ENCODE measurements at places on chromosomes 3 and 15.
A peak's percentile ranks its signal among the peaks of the same experiment; 100 is the strongest.

DNA sequence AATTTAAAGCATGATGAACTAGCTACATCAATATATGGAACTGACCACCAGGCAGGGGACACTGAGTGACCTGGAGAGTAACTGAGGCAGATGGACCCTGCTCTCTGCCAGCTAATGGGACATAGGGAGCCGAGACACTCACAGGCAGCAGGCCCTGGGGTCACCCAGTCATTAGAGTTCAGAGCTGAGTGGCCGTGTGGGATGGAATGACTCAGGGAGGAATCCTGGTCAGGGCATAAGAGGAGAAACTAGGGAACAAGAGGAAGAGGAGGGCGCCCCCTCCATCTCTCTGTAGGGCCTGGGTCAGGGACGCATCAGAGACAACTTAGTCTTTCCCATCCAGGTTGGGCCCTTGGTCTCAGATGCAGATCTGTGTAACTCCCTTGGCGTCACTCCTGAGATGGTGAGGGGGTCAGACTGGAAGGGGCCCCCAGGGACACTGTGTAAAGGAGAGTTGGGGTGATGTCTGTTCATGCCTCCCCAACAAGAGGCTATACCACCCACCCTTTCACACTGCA is 39.8 kb downstream of the CCDC12 start:
- no peak for DNase-seq

- no peak for DNase-seq
Measured at GRCh38 chr3:64905906-64906410, 218.2 kb upstream of the ADAMTS9 start.

DNA sequence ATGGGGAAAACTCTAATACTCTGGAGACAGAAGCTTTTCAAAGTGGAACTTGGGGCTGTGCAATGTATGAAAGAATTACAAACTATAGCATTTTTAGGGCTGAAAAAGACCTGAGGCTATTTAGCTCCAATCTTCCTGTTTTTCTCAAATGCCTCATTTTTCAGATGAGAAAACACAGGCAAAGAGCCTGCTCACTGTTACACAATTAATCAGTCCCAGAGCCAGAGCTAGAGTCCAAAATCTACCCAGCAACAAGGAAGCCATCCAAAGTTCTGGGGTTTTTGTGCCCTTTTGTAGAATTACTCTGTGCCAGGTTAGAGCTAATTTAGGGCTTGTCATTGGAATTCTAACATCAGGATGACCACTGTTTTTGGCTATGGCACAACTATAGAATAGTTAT is 45.5 kb downstream of the GPR149 start:
- DNase-seq = no peak

DNA sequence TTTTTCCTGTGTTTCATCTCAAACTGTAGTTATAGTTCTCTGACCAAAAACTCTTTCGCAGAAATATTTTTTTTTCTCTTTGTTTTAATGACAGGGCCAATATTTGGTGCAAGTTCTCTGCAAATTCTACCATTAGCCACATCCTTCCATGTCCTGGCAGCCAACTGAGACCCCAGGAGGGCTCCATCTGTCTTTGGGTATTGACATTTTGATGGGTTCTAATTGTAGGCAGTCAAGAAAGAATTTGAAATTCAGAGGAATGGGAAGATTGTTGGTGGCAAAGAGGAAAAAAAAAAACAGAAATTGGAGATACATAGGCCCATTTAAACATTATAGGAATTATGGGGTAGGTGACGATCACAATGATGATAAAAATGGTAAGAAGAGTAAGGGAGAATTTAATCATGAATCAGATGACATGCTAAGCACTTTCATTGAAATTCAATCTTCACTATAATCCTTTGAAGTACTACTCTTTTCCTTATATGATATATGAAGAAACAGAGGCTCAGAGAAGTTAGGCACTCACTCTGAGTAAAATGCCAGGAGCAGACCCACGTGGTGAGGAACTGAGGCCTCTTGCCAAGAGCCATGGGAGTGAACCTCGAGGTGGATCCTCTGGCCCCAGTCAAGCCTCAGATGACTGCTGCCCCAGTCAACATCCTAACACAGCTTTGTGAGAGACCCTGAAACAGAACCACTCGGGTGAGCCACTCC is 151.4 kb downstream of the PDZRN3 start:
- no peak for DNase-seq

DNA sequence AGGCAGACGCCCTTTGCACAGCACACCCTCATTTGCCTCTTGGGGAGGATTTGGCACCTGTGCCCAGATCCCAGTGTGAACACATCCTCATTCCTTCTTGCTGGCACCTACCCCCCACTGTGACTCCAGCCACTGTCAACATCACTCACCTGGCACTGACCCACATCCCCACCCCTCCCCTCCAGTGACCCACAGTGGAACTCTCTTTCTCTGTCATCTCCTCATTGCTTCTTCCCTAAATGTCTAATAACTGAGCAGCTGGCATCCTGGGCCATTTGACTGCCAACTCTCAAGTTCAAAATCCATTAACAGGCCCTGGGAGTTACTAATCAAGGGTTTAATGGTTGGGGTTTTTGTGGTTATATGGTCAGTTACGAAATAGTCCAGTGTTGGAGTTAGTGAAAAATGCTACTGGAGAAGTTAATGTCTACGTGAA is 14.4 kb downstream of the SNAPC5 start:
- DNase-seq = peak; percentile 48

DNA sequence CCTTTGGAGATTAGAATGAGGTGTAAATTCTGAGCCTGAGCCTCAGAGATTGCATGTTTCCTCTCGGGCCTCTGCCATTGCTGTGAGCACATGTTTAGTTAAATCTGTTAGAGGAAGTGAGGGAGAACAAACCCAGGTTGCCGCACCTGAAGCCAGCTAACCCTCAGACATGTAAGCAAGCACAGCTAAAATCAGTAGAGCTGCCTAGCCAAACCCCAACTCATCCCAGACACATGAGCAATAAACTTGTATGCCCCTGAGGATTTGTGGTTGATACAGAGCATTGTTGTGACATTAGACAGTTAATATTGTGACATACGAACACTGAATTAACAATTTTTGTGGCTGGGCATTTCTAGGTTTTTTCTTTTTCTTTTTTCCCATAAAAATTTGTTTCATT is 41.9 kb downstream of the NMD3 start:
- no peak for DNase-seq

DNA sequence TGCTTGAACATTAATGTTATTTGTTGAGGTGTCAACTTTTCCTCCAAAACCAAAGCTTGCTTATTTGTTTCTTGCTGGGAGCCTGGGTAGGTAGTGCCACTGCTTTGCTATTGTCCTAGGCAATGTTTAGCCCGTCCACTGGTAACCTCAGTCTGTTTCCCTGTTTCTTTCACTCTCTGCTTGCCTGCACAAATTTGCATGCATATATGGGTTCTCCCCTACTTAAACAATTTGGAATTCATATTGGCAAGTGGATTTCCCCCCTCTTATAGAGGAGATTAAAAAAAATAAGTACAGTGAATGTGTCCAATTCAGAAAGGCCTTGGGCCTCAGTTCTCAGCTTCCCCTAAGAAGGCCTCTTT is 45.0 kb upstream of the BOC start:
- no peak for DNase-seq

DNA sequence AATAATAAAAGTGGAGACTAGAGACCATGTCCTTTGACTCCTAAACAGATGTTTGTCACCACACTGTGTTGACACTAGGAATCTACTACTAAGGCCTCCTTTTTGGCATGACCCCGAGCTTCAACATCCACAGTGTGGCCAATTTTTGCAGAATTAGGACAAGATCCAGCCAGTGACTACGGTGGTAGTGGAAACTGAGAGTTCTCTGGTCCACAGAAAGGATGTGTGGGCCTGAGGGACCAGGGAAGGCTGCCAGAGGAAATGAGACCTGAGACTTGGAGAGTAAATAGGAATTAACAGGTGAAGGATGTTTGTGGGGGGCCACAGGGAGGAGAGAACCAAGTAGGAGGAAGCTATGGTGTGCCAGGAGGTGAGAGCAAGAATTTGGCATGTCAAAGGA is 122.7 kb downstream of the CHCHD6 start:
- no peak for DNase-seq

DNA sequence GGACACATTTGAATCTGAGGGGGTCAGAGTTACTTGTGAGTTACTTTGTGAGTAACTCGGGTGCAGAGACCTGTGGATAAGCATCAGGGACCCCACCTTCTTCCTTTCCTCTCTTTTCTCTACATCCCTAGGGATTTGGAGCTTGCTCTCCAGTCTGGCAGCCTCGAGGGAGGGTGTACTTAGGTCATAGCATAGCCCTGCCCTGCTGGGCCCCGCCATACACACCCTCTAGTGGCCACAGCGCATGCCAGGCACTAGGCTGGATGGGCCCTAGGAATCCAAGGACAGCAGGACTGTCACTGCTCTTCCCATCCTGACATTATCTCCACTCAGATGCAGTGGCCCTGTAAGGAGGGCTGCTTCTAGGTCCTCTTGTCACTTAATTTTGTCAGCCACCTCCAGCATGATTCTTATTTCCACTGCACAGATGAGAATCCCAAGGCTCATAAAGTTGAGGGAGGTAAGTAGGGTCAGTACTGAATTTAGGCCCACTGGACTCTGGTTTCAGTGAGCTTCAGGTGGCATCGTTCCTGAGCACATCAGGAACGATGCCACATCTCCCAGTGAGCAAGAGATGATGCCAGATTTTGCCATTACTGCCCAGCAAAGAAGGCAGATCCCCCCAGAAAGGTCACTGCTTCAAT is 3.6 kb upstream of the SMAD6 start:
- peak; percentile 72 for DNase-seq

DNA sequence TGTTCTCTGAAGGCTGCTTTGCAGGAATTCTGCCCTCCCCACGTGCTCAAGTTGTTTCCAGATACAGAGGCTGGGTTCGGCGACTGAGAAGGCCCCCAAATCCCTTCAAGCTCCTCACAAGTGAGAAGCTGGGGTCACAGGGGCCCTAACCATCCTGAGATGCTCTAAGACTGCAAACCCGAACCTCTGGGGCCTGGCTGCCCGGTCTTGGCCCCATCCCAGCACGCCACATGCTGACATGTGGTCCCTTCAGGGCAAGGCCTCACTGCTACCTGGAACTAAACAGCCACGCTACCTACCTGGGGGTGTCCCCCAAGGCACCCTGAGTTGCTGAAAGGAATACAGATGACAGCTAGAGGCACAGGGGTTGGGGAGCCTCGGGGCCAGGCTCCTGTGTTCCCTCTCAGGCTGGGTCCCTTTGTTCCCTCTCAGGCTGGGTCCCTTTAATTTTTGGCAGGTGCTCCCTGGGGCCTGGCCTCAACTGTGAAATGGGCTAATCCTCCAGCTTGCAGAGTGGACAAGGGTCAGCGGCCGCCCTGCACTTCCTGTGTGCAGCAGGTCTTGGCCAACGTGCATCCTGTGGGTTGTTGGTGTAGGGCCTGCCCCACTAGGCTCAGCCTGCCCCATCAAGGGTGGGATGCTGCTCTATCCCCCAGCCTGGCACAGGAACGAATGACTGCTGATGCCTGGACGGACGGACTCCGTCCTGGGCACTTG is 32.5 kb downstream of the KLHL25 start:
- no peak for DNase-seq

GRCh38 chr3:12992629-12993516 is 80.4 kb downstream of the IQSEC1 start:
- peak; percentile 69 for DNase-seq

DNA sequence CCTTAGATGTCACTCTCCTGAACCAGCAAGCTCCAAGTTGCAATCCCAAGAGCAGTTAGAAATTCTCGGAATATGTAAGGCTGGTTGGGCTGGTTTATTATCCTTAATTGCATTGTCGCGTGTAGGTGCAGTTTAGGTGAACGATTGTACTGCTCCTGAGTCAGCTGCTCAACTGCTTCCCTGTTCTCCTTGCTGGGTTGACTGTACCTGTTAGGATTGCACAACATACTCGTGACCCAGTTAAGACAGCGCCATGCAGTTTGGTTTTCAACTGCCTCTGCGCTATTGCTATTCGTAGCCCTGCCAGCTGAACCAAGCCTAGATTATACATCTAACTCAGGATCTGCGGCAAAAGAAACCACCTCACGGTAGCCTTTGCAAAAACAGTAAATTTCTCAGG is 41.0 kb downstream of the BCL2L10 start:
- DNase-seq = no peak

- no peak for DNase-seq
Measured at GRCh38 chr15:25410649-25411048, 28.2 kb downstream of the UBE3A start.

DNA sequence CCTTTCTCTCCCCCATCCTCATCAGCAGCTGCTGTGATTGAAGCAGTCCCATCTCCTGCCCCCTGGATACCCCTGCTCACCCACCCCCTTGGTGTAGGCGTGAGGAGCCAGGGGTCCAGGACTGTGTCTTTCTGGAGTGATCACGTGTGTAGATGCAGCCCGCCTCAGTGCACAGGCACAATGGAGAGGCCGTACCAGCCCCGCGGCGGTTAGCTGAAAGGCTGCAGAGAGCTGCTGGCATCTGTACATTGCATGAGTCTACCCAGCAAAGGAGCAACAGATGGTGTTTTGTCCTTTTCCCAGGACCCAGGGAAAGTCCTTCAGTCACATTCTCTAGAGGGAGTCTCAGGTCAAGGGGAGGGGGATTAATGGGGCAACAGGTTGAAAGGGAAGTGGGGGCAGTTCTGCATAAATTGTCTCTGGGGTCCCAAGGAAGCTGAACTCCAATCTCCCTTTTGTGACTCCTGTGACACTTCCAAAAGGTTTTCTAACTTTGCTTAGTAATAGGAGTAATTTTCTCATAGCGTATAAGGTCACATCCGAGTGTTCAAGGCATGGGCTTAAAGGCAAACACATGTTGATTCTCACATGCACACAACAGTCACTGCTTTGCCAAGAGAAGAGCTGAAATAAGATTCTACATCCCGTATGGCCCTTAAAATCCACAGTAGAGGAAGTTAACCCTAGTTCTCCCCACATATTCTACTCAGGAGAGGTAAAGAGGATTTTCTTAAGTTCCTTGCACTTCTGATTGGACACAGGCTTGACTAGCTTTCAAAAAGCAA is 7.1 kb downstream of the CSPG5 start:
- DNase-seq = no peak

DNA sequence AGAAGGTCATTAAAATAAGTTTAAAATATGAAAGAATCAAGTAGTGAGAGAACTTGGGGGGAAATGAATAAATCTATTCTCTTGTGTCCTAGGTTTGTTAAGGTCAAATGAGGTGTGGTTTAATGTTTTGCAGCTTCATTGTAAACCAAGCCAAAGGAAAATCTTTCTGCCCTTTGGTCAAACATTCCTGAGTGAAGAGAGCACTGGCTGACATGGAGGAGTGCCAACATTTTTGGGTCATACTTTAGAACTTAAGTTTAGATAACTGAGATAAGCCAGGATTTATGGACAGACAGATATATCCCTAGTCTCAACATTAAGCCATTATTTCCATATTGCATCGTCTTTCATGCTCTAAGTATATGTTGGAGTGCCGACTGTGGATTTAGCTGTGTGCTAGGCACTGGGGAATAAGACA is 66.4 kb downstream of the PTPRG start:
- DNase-seq = peak; percentile 91

DNA sequence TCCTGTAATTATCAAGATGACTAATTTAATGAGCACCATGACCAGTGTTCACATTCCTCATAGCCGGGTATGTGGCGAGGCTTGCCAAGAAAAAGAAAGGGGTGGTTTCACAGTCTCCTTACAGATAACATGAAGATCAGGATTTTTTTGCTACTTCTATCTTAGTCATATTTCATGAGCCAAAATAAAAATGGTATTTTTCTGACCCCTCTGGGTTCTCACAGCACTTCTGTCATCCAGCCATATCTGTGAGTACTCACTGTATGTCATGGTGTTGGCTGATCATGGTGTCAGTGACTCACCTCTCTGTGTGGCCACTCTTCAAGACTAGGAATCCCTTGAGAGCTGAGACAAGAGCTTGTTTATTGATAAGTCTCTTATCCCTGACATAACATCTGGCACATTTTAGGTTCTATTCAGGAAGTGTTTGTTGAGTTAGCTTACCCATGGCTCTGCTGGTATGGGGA is 130.5 kb upstream of the LMCD1 start:
- DNase-seq = no peak

Measured in ACHN (cell line).